Activated naive CD4-positive, alpha-beta T cell (primary cell): ENCODE measurements at places on chromosomes 6 and 20.
A peak's percentile ranks its signal among the peaks of the same experiment; 100 is the strongest.

DNA sequence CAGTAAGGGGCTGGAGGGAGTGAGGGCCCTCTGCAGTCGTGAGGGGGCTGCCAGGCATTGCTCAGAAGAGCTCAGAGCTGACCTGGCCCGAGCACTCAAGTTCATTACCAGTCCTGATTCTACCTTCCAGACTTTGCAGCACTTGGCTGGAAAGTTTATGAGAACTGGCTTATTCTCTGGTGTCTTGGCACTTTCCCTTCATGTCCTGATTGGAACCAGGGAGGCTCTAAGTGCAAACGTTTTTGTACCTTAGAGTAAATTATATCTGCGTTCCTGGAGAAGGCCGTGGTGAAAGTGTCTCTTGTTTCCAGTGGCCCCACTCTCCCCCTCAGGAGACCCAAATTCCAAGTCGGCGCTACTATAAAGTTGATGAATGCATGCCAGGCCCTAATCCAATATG is 402.3 kb downstream of the CDC5L start:
- DNase-seq, result no peak

DNA sequence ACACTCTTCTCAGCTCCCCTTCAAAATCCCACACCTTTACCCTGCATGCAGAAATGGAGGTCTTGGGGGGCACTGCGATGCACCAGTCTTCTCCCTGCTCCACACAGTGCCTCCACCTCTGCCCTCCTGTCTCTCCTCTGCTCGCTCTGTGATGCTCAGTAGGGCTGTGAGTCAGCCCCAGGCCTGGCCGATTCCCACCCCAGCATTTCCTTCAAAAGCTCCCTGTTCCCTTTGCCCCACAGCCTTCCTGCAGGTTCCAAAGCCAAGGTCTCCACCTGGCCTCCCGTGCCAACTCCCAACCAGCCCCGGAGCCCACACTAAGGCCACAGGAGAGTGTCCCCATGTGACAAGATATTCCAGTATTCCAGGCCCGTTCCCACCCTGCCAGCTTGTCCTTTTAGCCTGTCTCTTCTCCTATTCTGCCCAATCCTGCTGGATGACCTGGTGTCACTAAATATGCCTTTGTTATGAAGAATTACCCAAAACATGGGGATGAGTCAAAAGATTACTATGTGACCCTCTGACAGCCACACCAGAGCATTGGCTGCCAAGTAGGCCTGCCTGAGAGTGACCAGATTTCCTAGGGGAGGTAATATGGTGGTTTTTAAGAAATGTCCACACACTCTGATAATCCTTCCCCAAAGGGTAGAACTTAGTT is 118.9 kb upstream of the NXT1 start:
- no peak for DNase-seq

DNA sequence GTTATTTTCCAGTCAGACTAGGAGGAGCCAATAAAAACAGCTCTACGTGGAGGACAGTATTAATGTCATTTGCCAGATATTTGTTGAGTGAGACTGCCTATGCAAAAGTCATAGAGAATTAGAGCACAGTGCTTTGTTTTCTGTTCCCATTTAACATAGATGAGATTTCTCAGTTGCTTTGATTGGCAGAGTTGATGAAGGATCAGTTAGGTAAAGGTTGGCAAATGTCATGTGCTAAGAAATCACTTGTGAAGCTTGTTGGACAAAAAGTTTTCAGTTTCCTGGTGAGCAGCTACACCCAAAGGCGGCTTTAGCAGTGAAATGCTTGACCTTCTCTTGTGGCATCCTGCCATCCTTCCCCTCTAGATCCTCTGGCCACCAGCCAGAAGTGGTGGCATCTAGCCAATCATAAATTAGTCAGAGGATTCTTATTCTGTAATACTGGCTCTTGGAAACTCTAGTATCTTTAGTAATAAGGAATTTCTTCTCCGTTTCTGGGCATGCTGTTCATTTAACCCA is 37.0 kb downstream of the BCKDHB start:
- no peak for DNase-seq

DNA sequence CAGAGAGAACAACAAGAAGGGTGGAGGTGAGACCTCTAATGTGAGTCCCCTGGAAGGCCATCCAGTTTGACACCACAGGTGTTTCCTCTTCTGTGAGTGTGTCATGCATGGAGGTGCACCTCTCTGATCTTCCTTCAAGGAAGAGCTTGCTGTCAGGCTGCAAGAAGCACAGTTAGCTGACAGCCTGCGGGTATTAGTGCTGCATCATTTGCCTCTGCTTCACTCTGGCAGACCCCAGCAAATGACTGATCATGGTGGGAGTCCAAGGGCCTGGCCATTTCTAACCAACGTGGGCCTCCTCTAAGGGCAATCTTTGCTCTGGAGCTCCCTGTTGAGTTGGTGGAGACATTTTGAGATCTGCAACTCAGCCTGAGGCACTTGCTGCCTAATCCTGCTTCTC is 206.3 kb downstream of the EPHA7 start:
- DNase-seq, result no peak

GRCh38 chr6:159681191-159681880 is 11.7 kb downstream of the SOD2 start:
- no peak for DNase-seq

DNA sequence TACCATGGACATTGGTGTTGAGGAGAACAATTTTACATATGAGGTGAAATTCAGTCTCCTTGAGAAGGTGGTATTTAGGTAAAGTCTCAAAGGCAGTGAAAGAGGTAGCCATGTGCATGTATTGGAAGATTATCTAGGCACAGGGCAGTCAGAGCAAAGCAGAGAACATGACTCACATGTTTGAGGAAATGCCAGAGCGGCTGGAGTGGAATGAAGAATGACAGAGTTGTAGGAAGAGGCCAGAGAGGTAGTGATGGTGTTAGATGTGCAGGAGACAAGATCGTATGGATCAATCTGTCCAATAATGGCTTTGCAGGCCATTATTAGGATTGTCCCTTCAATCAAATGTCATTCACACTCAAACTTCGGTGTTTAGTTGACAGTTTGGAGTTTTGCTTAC is 449.4 kb upstream of the PTCHD4 start:
- no peak for DNase-seq

- DNase-seq, result no peak
These were observed 846 bp downstream of the PDE10A start for GRCh38 chr6:165662041-165662748.

GRCh38 chr6:99736302-99736701 is 129.7 kb downstream of the PRDM13 start:
- no peak for DNase-seq

DNA sequence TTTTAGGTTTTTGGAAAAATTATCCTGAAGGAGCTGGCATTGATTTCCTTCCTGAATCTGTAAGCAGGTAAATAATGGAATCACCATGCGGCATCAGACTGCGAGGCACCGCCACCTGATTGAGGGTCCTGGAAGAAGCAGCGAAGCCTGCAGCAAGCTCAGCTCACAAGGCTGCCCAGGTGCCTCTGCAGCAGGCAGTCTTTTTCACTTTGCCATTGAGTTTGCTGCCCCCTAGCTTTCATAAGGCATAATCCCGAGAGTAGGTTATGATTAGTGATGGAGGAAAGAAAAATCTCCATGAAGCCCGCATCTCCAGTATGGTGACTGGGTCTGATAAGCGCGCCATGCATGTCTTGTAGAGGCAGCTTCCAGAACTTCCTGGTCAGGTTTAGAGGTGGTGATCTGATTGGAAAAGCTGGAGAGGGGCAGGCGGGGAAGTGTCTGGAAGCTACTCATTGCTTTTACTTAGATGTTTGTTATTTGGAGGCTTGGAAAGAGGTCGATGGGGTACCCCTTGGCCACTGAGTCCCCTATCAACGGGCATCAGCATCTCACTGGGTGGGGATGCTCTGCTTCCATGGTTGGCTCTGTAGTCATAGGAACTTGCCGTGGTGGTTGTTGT is 26.7 kb downstream of the IYD start:
- DNase-seq, result no peak

DNA sequence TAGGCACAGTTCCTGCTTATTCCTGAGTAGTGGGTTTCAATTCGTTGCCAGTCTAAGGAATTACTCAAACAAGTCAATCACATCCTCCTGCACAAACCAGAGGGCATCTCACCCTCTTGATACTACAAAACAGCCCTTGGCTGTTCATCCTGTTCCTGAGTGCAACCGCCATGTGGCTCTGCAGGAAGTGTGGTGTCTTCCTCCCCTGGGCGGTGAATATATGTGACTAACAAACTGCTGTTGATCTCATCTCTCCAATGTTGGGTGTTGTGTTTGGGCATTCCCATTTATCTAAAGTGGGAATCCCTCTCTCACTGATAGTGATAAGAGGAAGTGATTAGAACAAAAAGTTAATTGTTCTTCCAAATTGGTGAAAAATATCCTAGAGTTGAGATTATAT is 163.0 kb downstream of the TBX18 start:
- no peak for DNase-seq

DNA sequence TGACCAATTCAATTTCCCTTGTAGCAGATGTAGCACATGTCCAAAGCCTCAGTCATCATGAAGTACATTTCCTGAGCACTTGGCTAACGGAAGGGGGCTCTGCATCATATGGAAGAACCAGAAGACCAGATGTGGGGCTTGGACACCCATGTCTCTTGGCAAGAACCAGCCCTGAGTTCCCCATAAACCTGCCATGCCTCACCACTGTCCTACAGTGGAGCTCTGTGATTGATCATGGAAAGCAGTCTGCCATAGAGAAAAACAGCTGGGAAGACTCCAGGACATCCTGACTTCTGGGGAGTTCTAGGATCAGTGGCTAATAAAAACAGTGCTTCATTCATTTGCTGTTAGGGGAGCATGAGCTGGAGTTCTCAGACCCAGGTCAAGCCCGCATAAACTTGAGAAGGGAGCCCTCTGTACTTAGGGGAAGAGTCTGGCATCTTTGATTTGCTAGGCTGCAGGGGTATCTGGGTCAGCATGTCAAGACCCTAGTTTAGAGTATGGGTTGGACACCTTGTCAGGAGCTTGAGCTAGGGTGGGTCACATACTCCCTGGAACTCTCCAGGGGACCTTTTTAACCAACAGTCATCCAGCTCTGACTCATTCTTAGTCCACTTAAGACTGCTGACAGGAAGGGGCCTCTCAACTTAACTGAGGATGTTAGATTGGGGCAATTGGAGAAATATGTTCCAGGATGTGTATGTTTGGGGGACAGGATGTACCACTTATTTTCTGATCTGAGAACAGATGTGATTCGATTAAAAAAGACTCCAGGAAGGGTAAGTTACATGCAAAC is 26.3 kb upstream of the TRAM2 start:
- DNase-seq, result no peak

DNA sequence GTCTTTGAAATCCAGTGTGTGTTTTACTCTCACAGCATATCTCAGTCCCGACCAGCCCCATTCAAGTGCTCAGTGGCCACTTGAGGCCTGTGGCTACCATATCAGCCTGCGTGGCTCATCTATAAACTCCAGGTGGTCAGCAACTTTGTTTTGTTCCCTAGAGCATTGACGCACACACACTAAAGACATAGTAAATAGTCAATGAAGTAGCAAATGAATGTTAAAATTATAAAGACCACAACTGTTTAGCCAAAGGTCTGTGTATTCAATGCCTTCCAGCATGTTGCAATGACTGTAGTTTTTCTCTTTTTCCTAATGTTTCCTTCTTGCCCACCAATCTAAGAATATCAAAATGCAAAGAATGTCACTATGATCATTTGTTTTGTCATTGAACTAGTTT is 238.2 kb upstream of the ZNF217 start:
- DNase-seq, result no peak

DNA sequence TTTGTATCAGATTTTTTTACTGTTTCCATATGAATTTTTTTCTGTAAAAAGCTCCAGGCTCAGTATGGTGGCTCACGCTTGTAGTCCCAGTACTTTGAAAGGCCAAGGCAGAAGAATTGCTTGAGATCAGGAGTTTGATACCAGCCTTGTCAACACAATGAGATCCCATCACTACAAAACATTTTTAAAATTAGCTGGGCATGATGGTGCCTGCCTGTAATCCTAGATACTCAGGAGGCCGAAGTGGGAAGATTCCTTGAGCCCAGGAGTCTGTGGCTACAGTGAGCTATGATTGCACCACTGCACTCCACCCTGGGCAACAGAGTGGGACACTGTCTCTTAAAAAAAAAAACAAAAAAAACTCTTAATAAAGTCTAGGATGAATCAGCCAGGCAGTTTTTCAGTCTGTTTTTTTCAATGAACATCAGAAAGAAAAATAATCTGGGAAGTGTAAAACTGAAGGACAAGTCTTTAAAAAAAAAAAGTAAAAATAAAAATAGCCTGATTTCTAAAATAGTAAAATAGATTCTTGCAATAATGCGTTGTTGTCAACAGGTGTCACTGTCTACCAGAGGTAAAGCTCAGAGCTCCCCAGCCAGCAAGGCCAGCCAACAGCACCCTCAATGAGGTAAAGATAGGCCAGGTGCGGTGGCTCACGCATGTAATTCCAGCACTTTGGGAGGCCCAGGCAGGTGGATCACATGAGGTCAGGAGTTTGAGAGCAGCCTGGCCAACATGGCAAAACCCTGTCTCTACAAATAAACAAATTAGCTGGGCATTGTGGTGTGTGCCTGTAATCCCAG is 9.3 kb upstream of the ATG5 start:
- DNase-seq, result peak; percentile 13
